ENCODE measurements at places on chromosomes 7 and 10.
A peak's percentile ranks its signal among the peaks of the same experiment; 100 is the strongest.

DNA sequence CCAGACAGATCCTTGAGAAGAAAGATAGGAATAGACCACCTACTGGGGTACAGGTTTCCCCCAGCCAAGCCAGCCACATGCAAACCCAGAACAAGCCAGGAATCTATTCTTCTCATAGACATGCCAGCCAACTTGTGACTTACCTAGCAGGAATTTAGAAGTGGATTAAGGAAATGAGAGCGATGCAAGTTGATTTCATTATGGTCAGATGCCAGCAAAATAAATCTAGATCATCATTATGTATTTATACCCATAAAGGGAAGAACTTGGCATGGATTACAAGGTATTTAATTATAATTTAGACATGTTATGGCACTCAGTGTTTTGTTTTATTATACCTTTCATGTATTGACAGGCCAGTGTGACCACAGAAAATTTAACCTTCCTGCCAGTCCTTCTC lies 32.8 kb downstream of the SLC35G1 start:
- no peak for DNase-seq

GRCh38 chr10:133306941-133307379 lies 1.7 kb downstream of the TUBGCP2 start:
- no peak for DNase-seq

GRCh38 chr7:33504266-33504665 lies 374.9 kb downstream of the BBS9 start:
- DNase-seq: no peak

DNA sequence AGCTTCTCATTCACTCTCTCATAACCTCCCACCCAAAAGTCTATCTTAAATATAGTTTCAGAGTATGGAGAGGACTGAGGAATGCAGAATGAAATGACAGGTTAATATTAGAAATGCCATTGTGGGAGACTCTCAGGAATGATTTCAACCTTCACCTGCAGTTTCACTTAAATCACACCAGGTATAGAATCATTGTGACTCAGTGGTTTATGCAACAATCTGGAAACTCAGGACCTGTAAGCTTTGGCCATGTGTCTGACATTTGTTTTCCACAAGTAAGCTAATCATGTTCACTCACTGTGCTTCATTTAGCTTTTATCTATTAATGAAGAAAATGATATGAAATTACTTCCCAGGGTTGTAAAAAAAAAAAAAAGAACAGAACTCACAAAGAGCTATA lies 8.7 kb upstream of the PTPN12 start:
- no peak for DNase-seq

DNA sequence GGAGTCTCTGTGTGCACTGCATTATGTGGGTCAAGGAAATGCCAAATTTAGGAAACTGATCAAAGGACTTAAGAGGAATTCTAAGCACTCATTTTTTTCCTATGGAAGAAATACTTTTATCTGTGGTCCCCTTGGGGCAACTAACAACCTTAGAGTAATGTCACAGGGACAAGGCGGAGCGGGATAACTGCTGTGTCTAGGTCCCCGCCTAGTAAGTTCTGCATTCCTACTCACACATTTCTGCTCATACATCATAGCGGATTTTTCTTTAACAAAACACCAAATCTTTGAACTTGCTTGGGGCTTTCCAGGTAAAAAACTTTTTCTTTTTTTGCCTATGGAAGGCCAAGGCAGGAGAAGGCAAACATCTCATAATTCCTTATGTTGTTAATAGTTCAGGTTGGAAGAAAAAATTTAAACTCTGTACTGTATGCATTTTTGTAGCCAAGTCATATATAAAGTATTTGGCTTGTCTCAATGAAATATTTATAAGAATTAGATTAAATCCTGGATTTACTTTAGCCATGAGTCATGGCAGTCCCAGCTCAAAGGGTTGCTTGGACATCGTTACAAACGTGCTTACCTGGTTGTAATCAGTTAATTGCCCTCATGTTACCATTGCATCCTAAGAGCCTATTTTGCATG lies 285.0 kb downstream of the PHTF2 start:
- peak; percentile 72 for DNase-seq

DNA sequence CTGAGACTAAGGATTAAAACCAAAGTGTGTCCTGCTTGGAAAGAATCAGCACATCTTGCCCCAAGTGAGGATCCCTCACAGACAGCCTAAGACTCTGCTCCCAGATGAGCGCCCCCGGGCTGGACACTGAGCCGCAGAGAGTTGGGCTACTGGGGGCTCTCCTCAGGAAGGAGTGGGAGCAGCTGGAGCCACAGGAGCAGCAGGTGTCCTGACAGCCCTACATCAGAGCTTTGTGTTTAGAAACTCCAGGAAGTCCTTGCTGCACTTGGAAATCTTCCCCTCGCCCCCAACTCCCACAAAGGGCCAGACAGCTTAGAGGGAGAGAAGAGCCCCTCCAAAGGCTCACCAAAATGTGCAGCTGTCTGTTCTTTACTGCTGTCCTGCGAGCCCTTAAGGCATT lies 172.2 kb downstream of the HERPUD2 start:
- DNase-seq: no peak

DNA sequence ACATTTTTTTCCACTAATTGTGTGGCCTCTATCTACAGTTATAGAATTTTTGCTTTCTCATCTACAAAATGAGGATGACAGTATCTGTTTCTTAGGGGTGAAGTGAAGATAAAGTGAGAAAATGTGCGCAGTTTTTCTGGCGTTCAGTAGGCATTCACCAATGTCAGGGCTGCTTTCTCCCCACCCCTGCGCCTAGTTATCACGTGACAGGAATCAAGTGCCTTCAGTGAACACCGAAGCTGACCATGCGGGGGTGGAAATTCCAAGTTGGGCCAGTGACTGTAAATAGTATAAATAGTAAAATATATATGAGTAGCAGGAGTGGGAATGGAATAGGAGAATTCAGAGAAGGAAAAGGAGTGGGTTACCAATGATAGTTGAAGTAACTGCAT lies 77.4 kb downstream of the TAF3 start:
- DNase-seq: no peak

DNA sequence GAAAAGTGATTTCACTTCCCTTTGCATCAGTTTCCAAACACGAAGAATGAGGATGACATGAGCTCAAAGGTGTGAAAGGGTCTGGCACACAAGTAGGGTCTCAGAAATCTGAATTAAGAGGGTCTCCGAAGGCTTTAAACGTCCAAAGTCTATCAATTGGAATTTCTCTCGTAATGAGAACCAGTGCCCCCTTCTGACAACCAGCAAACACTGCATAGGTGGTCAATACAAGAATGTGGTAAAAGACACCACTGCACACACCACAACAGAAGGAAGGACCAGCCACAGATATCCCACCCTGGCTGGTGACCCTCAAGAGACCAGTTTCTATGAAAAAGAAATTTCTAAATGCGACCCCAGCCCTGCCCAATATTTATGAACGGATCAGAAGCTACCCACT lies 78.1 kb downstream of the CALN1 start:
- no peak for DNase-seq

DNA sequence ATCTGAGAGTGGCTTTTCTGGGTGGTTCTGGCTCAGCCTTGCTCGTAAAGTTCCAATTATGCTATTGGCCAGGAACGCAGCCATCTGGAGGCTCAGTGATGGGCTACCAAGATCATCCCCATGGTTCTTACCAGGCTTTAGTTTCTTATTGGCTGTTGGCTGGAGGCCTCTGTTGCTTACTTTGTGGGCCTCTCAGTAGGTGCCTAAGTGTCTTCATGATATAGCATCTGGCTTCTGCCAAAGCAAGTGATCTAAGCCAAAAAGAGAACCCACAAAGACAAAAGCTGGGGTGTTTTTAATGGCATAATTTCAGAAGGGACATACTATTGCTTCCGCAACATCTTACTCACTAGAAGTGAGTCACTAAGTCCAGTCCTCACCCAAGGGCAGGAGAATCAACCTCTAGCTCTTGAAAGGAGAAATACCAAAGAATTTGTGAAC lies 132.0 kb upstream of the MDFIC start:
- peak; percentile 59 for DNase-seq

GRCh38 chr7:16084370-16084769 lies 337.0 kb downstream of the CRPPA start:
- no peak for DNase-seq

DNA sequence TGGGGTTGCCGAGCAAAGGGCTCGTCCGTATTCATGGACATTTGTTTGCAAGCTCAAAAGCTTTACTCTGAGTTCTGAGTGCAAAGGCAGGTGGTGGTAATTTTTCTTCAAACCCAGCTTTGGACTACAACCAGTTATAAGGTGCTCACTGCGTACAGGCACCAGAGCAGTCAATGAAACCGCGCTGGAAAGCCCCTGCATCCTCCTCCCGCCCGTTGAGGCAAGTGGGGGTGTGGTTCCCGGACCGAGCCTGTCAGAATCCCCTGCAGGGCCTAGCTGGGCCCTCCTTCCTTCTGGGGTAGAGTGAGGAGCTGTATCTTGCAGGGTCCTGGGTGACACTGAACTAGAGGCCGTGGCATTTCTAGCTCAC lies 22.3 kb downstream of the AMZ1 start:
- no peak for DNase-seq

DNA sequence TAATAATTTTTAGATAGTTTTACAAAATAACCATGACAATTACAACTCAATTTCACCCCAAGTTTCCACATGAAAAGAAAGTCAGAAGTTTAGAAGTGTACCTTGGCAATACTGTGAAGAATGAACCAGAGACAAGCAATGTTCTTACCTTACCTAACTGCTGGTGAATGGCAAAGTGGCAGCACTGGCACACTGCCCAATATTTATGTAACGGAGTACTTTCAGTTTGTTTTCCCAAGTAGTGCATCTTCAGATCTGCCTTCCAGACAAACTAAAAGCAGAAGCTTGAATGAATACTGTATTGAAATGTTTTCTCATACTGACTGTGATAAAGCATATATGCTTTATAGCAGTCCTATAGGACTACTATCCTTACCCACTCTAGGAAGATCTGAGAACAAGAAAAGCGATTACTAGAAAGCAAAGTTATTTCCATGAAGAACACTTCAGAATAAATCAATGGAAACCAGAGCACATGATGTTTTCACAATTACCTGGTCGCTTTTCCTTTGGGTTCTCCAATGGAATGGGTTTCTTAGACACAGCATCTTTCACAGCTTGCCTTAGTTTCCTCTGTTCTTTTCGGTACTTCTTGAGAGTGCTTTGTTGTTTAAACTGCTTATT lies 1.5 kb downstream of the NOC3L start:
- no peak for DNase-seq

- no peak for DNase-seq
Observed at GRCh38 chr7:22853674-22854157, 31.1 kb upstream of the TOMM7 start.

DNA sequence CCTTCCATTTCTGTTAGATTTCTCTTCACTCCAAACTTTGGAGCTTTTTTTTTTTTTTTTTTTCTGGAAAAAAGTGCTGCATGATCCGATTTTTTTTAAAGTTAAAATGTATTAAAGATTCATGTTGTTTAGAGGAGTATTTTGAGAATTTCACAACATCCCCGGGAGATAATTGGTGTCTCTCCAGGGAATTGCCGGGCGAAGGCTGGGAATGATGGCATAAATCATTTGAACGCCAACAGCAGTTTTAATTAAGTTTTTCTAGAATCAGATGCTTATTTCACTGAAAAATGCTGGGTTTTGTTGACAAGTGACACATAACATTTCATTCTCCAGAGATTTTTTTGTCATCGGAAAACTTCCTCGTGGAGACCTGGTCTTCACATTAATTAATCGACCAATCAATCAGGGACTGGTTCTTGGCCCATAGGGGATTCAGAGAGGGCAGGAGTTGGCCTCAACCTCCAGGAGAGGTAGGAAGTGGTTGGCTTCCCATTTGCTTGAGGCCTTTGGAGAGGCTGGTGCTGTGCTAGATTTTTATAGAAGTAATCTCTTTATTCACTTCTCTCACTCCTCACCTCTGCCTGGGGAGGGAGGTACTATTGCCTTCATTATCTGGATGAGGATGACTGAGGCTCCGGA lies 439.4 kb downstream of the TYW1 start:
- DNase-seq: no peak

DNA sequence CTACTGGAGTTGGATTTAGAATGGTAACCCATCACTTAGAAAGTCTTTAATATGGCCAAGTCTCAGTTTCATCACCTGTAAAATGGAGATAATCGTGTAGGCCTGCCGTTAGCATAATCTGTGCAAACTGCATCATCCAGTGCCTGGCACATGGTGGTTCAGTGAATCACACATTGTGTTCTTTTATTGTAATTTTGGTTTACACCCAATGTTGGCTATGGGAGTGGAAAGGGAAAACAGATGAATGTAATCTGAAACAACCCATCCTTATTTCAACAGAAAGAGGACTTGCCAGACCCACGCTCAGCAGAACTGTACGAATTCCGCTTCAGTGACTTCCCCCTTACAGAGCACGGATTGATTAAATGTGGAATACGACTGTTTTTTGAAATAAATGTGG lies 27.5 kb downstream of the PDE6C start:
- DNase-seq: no peak

- DNase-seq: no peak
Observed at GRCh38 chr10:71938211-71938610, 26.0 kb upstream of the CHST3 start.

DNA sequence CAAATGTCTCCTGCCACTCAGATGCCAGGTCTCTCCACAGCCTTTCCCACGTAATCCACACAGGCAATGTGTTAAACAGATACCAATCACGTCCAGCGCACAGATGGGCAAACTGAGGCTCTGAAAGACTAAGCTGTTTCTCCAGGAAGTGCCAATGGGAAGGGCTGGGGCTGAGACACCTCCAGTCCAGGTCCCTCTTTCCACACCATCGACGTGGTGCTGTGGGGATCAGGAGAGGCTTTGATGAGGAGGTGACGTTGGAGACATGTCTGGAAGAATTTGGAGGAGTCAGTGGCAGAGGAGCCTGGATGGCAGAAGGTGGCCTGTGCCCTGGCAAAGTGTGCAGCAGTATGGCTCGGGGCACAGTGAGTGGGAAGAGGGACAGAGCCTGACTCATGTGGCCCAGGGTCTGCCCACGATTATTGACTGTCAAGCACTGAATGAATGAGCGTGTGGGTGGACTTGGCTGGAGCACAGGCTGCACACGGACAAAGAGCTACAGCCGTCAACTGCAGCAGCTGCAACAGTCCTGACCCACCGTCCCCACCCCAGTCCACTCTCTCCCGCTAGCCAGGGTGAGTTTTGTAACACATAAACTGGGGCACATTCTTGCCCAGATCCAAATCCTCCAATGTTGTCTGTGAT lies 40.8 kb upstream of the HSPA12A start:
- DNase-seq: no peak

GRCh38 chr7:134891262-134891695 lies 95.0 kb upstream of the AGBL3 start:
- no peak for DNase-seq

- no peak for DNase-seq
Observed at GRCh38 chr10:29757551-29758297, 123.0 kb upstream of the SVIL start.

DNA sequence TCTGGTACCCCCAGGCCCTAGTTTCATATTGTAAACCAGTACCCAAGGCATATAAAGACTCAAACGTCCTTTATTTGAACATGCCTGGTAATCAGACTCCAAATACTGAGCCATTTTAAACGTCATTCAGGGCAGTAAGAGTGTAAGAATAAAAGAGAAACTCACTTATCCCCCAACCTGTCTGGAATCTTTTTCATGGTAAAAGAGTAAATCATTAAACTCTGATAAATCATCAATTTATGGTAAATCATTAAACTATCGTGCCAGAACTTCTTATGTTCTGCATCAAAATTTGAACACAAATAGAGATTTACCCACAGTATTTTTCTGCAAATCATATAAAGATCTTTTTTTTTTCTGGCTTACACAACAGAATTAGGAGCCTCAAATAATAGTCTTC lies 734.3 kb upstream of the POT1 start:
- no peak for DNase-seq

Measured in HS-27A (cell line).